Sigmoid colon (tissue), 7 donors: ENCODE measurements at places on chromosomes 13 and 19. TPM values are rescaled to one million over a fixed set of nuclear protein-coding genes. Genes with fewer than 3 reads are reported as not detected.

GRCh38 chr19:4682417-4683200, 12.5 kb upstream of the MYDGF start:
- no peak for DNase-seq

- DNase-seq = no peak
Measured at GRCh38 chr13:108860418-108860817, 231.0 kb downstream of the MYO16 start.

GRCh38 chr19:632579-633067, 714 bp downstream of the POLRMT start:
- no peak for DNase-seq

- peak; percentile 84 for DNase-seq
Measured at GRCh38 chr13:110312339-110313031, 5.4 kb downstream of the COL4A2 start.

DNA sequence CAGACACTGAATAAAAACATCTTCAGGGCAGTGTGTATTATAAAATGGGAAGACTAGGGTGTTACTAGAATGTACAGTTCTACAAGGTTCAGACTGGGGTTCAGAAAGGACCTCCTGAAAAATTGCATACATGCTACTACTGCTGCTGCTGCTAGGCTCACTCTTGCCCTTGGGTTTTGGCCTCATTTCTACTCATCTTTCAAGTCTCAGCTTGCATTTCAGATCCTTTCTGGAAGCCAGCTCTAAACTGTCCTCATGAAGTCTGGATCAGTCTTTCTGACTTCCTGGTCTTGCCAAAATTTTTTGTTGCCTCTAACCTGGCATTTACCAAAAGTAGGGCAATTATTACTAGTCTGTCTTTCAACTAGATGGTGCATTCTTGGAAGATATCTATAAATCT, 393.3 kb downstream of the DIAPH3 start:
- no peak for DNase-seq

GRCh38 chr13:76741046-76741445, 145.2 kb downstream of the KCTD12 start:
- DNase-seq = no peak

ATP7B gene
- 4.5 TPM for total RNA-seq

ERICH4 gene
- total RNA-seq = not detected

- DNase-seq = no peak
Measured at GRCh38 chr19:3586707-3587346, 1.5 kb downstream of the GIPC3 start.

- DNase-seq = no peak
Measured at GRCh38 chr13:104592127-104592526, 1525.9 kb upstream of the SLC10A2 start.

GRCh38 chr13:45200701-45201232, at the start of gene KCTD4:
TSS of gene KCTD4 (minus strand) at chr13:45201045. CDS start at chr13:45194567, 6,478 bp downstream.
- DNase-seq = no peak

DNA sequence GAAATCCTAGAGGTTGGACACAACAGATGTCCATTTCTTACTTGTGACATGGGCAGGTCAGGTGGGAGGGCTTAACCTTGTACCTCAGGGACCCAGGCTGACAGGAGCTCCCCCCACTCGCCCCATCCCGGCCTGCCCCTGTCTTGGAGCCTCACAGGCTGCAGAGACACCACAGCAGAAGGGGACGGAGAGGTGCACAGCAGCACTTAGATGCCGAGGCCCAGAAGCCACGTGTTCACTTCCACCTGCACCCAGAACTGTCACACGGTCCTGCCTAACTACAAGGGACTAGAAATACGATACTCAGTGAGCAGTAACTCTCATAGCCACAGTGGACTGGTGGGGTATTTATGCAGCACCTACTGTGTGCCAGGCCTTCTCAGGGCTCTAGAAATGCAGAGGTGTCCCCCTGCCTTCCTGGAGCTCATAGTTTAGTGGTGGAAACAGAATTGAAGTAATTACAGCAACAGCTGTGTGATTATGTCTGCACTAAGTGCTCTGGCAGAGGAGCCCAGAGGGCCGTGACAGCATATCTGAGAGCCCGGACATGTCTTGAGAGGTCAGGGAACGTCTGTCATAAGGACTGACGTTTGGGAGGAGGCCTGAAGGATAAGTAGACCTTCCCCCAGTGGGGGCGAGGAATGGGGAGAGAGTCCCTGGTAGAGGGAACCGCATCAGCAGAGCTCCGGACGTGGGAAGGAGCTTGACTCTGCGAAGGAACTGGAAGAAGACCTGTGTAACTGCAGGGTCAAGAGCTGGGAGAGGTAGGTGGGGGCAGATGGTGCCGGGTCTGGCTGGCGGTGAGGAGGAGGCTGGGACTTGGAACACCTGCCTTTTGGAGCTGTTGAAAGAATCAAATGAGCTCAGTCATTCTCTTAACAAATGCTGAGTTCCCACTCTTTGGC, 130.0 kb downstream of the SIPA1L3 start:
- no peak for DNase-seq

DNA sequence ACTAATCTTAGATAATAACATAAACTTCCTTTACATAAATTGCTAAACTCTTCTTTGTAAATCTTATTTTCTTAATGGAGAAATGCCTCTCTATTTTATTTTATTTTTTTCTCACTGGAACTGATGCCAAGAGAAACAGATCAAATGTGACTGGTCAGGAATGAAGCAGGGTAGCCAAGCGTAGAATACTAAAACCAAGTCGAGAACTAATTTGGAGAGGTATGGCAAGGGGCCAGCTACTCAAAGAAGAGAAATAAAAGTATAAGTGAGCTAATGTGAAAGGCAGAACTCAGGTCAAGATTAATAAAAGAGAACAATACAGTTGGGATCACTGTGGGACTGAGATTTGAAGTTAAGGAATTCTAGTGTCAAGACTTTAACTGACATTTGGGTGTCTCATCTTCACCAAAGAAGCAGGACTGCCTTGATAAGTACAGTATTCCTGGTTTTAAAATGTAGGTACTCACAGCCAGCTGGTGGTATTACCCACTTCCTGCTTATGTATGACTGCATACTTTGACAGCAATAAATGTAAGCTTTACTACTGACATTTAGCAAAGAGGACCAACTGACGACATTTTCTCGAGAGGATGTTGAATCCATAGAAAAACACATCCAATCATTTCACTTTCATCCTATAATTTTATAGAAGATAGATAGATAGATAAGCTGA, 1192.2 kb downstream of the EFNB2 start:
- DNase-seq = no peak

CD209 gene
- 5.7 TPM for total RNA-seq

DNA sequence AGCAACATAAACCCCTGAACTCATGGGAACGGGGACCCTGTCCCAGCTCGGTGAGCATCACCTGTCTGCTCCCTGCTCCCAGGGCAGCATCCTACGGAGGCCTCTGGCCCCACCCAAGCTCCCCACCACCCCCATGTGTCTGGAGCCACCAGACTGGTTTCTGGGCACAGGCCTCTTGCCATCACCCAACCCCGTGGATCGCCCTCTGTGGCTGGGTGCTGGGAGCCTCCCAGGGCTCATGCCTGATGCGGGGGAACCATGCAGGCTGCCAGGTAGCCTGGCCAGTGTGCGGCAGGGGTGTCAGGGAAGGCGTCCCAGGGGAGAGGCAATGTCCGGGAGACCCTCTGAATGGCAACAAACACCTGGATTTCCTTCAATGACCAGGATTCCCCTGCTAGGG, 2.7 kb downstream of the MICOS13 start:
- DNase-seq = no peak

DNA sequence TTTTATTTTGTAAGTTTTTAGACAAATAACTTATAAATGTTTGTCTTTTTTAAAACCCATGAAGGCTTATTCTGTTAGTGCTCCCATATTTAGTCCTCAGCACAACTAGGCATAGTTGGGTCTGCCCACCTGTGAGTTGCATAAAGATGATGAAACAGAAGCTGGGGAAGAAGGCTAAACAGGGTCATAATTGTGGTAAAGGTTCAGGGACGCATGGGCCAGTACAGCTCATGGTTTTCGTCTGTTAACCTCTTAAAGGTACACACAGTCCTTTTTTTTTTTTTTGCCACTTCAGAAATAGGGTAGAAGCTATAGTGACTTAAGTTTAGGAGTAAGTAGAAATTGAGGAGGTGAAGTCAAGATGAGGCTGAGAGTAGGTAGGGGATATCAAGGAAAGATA, 58.3 kb downstream of the TM9SF2 start:
- DNase-seq = no peak

DNA sequence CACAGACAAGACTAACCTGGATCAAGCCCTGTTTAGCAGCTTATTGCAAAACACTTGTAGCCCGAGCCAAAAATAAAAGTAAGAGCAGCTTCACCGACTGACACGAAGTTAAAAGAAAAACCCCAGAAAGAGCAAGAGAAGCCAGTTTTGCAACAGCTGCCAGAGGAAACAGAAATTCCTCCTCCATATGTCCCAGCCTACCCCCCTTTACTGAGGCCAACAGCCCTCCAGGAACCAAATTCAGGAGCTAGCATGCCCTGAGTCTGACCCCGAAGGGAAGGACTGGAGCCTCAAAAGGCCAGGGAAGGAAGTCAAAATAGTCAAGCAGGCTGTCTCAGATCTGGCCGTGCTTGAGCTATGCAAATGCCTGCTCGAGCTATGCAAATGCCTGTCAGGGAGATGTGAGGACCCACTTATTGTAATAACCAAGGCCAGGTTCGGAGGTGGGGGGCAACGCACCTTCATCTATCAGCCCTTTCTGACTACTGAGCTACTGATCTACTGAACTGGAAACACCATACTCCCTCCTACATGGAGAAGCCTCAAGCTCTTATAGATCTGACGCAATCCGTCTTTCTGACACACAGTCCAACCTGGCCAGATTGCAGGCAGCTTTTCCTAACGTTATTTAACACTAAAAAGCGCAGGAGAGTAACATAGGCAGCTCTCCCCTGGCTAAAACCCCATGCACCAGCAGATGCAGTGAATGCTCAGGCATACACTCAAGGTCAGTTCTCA, 6.7 kb downstream of the SIGLEC11 start:
- DNase-seq = no peak
